AG09309 (cell line): ENCODE measurements at places on chromosomes 2 and 18.

DNA sequence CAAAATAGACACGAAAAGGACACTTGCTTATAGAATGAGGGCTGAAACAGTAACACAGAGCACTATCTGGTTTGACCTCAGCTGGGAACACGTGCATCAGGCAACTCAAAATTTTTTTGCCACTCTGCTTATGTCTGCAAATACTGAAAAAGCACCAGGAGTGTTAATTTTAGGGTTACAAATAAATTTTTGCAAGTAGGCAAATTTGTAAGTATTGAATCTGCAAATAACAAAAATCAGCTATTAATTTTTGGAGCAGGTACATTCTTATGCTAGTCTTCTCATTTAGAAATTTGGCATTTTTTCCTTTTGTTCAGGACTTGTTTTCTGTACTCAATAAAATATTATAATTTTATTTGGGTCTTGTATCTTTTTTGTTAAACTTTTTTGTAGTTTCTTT is 29.7 kb downstream of the DYTN start:
- no peak for DNase-seq

DNA sequence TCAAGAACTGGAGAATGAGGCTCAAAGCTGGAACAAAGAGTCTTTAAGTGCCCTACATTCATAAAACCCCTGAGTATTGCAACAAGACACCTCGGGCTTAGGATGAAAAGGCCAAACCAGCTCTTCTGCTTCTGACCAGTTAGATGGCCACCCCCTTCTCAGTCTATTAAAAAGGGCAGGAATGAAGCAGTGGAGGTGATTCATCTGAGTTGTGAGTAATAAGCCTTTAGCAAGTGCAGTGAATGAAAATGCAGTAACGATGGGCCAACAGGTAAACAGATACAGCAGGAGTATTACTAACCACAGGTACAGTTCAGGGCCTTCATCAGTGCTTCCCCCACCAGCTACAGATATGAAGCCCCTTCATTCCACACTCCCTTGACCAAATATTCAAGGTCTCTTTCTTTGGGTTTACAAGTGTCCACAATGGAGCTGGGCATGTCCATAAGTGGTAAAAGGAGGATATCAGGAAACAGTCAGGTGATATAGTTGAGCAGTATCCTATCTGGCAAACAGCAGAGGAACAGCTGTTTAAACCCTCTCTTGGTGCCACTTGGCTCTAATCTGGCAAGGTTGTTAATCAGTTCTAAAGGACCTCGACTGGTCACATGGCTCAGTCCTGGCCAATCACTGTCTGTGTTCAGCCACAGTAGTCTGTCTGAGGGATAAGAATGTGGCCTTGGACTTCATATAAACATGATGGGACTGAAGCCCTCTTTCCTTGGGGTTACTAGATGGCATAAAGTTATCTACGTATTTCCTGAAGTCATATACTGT is 17.8 kb downstream of the SERPINB13 start:
- peak; percentile 34 for DNase-seq

- DNase-seq = no peak
Measured at GRCh38 chr2:8544171-8544785, 137.6 kb upstream of the ID2 start.

DNA sequence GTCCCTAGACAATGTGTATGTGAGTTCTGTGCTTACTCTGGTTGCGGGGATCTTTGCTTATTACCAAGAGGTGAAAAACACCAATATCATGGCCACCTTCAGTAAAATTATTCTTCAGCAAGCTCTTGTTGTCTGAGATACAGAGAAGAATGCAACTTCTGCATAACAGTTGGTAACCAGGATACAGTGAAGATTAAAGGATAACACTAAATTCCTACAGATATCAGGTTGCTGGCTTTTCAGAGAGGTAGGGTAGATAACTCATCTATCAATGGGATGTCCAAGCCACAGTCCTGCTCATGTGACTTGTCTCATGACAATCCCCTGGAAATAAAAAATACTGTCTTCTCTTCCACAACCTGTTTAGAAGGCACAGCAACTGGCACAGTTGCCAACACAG is 308.5 kb downstream of the TNS1 start:
- no peak for DNase-seq

GRCh38 chr2:213261715-213262114 is 22.5 kb upstream of the SPAG16 start:
- no peak for DNase-seq

GRCh38 chr18:58998401-58999203 is 133.9 kb downstream of the ZNF532 start:
- DNase-seq = no peak

- DNase-seq = no peak
Measured at GRCh38 chr2:33583194-33583938, 15.7 kb downstream of the FAM98A start.

- no peak for DNase-seq
Measured at GRCh38 chr2:100785626-100786296, 34.2 kb upstream of the NPAS2 start.
